Hematopoietic multipotent progenitor cell treated with erythropoietin and hydrocortisone succinate and interleukin-3 and kit ligand, for 15 days (in vitro differentiated cells): ENCODE measurements at places on chromosomes 13 and 19.

DNA sequence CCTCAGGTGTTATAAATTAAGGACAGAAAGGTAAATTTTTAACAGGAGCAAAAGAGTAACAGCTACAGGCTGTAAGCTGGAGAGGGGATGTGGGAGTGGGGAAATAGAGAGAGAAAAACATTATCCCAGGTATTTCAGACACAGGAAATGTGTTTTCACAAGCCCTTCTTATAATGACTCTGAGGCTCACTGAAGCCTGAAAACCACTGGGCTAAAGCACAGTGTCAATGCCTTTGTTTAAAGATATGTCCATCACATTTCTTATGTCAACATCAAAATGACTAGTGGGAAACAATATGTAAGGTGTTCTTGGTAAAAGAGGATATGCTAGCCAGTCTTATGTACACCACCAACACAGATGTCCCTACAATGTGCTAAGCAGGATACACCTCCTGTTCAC, 365.9 kb downstream of the FGF14 start:
- DNase-seq: no peak

DNA sequence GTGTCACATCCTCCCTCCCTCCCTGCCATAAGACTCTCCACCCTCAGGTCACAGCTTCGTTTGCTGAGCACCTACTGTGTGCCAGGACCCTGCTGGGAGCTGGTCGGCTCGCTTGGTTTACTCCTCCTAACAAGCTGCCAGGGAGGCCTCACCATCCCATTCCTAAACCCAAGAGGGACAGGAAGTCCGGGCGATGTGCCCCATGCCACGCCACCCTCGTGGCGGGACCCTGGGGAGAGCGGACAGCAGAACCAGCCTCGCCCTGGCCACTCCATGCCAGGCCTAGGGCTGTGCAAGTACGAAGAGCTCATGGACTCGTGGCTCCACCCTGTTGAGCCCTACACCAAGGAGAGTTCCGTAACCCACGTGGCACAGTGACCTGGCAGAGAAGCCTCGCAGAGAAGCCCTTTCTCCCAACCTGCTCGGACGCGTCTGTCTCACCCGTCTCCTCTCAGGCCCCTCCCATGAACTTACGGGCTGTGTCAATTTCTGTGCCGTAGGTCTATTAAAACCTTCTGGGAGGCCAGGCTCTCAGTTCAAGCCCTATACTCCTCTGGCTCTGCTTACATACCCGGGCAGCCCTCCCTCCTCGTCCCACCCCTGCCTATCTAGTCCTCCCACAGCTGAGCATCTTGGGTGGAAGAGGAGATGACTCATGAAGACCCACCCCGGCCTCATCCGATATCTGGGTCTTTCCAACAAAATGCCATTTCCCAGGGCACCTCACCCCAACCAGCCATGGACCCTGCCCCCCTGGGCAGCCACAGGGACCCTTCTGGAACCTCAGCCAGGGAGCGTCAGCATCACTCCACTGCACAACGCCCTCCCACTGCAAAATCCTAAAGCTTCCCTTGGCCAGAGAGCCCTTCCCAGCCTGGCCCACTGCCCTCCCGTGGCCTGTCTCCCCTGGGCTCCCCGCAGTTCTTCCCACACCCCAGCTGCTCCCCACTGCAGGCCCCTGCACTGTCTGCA, 2.6 kb downstream of the UBXN6 start:
- peak; percentile 95 for DNase-seq

GRCh38 chr19:12064590-12065538, at the start of gene ZNF844:
TSS of gene ZNF844 (plus strand) at chr19:12064731. CDS start at chr19:12064874, 143 bp downstream.
- peak; percentile 76 for DNase-seq

- DNase-seq: no peak
Observed at GRCh38 chr13:99046851-99047250, 69.0 kb upstream of the DOCK9 start.

GRCh38 chr19:34345947-34346351, 19.0 kb upstream of the GPI start:
- peak; percentile 70 for DNase-seq

- DNase-seq: no peak
Observed at GRCh38 chr19:1882089-1882785, 3.1 kb downstream of the ABHD17A start.

- no peak for DNase-seq
Observed at GRCh38 chr19:52297601-52298364, 814 bp downstream of the ZNF480 start.

DNA sequence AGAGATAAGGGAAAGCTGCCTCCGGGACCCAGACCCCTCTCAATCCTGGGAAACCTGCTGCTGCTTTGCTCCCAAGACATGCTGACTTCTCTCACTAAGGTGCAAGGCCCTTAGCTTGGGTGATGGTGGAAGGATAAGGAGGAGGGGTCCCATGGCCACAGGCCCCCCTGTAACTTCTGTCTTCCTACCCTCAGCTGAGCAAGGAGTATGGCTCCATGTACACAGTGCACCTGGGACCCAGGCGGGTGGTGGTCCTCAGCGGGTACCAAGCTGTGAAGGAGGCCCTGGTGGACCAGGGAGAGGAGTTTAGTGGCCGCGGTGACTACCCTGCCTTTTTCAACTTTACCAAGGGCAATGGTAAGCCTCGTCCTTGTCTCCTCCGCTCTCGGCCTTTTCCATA, 2.0 kb downstream of the CYP2F1 start:
- DNase-seq: no peak

- DNase-seq: no peak
Observed at GRCh38 chr13:21932996-21933395, 262.1 kb downstream of the FGF9 start.

DNA sequence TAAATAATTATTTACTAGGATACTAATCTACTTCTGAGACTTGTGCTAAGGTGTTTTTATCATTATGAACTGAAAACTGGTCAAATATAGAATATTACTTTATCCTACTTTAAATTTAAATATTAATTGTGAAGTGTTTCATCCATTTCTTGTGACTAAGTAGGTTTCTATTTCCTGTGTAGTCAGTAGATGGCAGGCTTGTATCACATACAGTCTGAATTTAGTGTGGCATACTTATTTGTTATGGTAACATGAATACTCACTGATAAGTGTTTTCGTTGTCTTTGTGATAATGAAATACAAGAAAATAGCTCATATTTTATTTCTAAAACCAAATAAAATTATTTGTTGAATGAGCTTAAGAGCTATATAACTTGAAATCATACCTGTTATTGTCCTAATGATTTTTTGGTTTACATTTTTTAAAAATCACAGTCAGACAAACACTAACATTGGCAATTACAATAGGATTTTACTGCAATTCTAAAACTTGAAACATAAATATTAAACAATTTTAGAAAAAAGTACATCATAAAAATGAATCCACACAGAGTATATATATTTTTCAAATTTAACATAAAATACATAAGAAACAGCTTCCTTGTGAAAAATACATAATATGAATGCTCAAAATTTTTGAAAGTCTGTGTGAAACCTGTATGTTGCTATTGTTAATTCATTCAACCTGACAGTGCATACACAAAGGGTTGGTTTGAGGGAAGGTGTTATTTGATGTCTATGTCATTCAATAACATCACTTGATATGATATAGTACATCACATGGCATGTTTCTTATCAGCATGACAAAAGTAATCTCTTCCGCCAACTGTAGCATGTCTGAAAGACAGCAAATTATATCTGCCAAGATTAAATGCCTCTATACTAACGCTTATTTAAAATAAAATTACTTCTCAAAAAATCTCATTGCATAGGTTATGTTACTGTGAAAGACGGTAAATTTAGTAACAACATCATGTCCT, 904.8 kb upstream of the PCDH20 start:
- DNase-seq: no peak

- DNase-seq: no peak
Observed at GRCh38 chr13:80530191-80530590, 189.3 kb upstream of the SPRY2 start.

DNA sequence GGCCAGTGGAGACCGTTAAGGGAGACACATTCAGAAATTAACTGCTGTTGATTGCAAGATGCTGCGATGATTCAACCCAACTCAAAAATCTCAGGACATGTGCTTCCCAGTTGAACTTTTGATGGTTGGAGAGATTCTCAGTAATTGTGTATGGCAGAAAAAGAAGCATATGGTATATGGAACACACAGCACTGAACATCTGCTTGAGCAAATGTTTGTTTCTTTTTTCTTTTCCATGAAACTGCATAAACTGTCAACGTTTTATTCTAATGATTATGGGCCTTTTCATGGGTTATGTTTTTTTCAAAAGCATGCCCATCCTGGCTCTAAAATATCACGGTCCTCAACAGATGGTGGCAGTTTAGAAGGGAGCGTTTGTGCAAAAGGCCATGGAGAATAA, 40.1 kb upstream of the USP29 start:
- DNase-seq: no peak

GRCh38 chr19:33054623-33055022, 10.1 kb downstream of the RHPN2 start:
- no peak for DNase-seq

GRCh38 chr13:110263888-110264287, 43.1 kb downstream of the COL4A1 start:
- no peak for DNase-seq

- DNase-seq: no peak
Observed at GRCh38 chr13:33105387-33106005, 89.3 kb downstream of the KL start.

DNA sequence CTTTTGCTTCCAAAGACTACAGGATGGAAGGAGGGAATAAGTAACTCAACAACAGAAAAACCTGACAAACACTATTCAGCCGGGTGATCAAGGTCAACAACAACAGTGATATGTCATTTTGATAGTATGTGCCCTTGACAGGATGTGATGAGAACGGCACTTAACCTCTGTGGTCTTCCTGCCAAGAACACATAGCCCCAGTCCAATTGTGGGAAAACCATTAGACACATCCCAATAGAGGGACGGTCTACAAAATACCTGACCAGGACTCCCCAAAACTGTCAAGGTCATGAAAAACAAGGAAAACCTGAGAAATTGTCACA, 43.1 kb upstream of the AMER2 start:
- no peak for DNase-seq

DNA sequence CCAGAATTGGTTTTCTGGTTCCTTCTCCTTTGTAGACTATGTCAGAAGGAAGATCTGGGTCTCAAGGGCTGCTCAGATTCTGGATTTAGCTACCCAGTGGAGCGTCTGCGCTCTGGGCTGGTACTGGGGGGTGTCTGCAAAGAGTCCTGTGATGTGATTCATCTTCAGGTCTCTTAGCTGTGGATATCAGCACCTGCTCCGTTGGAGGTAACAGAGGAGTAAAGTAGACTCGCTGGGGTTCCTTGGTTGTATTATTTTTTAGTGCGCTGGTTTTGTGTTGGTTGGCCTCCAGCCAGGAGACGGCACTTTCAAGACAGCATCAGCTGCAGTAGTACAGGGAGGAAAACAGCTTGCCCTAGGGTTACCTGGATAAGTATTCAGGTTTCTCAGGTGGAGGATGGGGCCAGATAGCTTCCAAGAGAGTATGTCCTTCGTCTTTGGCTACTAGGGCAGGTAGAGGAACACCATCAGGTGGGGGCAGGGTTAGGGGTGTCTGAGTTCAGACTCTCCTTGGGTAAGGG, 10.4 kb upstream of the KLK15 start:
- DNase-seq: no peak

GRCh38 chr13:46839399-46839798, 42.4 kb upstream of the ESD start:
- DNase-seq: no peak

DNA sequence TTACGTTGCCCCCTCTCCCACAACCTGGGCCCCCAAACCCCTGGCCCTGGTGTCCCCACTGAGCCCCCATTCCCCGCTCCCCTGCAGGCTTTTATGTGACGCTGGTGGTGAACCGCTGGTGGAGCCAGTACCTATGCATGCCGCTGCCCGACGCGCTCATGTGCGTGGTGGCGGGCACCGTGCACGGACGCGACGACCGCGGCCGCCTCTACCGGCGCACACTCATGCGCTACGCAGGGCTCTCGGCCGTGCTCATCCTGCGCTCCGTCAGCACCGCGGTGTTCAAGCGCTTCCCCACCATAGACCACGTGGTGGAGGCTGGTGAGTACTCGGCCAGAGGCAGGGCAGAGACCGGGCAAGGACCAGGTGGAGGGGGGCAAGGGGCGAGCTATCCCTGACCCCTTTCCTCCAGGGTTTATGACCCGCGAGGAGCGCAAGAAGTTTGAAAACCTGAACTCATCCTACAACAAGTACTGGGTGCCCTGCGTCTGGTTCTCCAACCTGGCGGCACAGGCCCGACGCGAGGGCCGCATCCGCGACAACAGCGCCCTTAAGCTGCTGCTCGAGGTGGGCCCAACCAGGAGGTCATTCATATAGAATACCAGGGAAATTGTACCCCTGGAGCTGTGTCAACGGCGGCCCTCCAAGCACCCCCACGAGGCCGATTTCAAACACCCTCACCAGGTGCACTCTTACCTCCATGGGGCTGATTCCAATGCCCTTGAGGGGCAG, 3.0 kb downstream of the BEST2 start:
- no peak for DNase-seq

DNA sequence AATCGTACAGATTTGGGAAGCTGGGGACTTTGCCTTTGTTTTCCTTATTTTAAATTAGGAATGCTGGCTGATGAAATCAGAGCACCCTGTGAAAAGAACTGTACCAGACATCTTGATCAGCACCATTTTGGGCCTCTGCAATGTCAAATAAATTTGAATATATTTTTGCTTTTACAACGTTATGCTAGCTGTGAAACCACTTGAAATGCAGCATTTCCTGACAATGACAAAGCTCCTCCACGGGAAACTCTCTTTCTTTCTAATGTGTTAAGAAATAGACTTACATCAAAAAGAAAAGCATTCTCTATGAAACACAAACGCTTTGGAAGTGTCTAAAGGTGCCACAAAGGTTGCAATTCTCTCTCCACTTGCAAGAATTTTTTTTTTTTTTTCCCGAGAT, 47.1 kb upstream of the MAP3K10 start:
- no peak for DNase-seq

GRCh38 chr19:40225440-40226305, 816 bp downstream of the CCNP start:
- DNase-seq: no peak

DNA sequence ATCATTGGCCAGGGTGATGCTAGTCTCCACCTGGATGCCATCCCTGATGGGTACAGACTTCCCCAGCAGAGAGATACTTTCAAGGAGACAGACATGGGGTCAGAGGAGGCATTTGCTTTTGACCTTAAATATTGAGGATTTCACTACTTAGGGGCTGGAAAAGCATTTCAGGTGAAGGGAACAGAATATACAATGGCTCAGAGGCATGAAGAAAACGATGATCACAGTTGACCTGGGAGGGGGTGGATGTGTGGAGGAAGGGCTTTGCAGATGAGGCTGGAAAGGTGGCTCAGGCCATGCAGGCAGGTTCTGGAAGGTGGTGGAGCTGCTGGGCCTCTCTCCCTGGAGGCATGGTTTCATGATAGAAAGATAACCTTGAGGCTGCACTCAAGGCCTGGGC, 3.9 kb downstream of the MATK start:
- no peak for DNase-seq

- DNase-seq: no peak
Observed at GRCh38 chr19:35093941-35094647, 21.5 kb upstream of the FXYD3 start.

DNA sequence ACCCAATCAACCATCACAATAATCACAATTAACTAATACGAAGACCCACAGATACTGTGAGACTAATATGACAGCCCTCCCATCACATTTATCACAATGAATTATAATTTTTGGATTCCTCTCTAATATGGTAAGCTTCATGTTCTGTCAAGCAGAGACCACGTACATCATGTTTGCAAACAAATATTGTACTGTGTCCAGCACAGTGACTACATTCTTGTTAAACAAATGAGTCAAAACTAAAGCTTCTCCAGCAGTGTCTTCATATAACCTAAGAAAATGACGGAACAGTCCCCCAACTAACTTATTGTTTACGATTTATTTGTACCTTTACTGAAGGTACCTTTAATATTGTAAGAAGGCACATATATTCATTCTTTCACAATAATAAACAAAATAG, 292.6 kb downstream of the ENOX1 start:
- no peak for DNase-seq
